ENCODE measurements at places on chromosomes 16 and 17.

DNA sequence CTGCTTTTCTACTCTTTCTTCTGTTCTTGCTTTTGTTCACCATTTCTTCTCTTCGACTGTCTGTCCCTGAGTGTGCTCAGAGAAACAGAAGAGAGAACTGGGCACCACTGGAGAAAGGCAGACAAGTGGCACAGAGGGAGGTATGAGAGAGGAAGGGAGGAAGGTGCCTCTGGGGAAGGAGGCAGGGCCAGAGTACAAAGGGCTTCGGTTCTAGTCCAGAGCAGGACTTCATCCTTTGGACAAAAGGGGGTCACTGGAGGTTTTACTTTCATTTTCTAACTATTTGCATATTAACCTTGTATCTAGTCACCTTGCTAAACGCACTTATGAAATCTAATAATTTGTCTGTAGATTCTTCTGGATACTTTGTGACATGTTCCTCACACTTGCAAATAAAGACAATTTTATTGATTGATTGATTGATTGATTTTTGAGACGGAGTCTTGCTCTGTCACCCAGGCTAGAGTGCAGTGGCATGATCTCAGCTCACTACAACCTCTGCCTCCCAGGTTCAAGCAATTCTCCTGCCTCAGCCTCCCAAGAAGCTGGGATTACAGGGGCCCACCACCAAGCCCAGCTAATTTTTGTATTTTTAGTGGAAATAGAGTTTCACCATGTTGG is 13.5 kb downstream of the ITGB4 start:
- no peak for DNase-seq

DNA sequence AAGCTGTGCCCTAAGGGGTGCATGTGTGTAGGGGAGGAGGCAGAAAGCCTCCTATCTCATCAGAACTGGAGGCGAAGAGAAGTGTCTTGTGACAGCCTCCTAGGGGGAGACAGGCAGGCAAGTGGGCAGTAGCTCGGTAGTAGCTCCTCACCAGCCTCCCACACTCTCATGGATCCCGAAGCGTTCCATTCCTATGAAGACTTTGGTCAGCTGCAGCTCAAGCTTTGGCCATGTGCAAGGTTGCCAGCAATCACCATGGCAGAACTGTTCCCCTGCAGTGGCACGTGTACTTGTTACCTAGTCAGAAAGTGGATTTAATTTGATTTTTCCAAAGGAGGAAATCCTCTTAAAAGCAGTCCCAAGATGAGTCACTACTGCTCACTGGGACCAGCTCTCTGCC is 6.7 kb downstream of the MRPL58 start:
- no peak for DNase-seq

DNA sequence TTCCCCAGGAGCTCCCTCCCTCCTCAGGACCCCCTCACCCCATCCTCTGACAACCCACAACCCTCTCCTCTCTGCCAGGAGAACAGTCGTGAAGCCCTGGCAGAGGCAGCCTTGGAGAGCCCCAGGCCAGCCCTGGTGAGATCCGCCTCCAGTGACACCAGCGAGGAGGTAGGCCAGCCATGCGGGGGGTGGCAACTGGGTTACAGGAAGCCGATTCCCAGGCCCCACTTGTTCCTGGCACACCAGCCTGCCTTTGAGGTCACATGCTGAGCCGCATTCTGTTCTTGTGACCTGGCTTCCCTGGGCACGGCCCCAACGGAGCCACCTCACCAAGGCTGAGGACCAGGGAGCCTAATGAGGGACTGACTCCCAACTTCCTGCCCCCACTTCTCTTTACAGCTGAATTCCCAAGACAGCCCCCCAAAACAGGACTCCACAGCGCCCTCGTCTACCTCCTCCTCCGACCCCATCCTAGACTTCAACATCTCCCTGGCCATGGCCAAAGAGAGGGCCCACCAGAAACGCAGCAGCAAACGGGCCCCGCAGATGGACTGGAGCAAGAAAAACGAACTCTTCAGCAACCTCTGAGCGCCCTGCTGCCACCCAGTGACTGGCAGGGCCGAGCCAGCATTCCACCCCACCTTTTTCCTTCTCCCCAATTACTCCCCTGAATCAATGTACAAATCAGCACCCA is 7.9 kb downstream of the NAT9 start:
- peak; percentile 89 for DNase-seq

DNA sequence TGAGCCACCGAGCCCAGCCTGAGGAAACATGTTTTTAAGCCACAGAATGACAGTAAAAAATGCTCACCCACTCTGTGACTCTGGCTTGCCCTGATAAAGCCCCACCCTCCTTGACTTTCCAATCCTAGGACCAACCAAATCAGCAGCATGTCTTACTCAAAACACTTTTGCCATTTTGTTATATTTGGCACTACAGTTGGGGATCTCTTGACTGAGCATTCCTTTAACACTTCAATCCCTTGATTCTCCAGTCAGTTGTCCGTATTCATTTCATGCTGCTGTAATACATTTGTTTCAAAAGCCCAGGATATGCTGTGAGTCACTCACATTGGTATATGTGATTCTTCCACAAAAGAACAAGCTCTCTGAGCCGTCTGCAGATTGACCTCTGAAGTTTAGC is 8.2 kb downstream of the MYH3 start:
- DNase-seq: no peak

GRCh38 chr16:87487361-87487924 is 5.4 kb downstream of the ZCCHC14 start:
- DNase-seq: peak; percentile 88

DNA sequence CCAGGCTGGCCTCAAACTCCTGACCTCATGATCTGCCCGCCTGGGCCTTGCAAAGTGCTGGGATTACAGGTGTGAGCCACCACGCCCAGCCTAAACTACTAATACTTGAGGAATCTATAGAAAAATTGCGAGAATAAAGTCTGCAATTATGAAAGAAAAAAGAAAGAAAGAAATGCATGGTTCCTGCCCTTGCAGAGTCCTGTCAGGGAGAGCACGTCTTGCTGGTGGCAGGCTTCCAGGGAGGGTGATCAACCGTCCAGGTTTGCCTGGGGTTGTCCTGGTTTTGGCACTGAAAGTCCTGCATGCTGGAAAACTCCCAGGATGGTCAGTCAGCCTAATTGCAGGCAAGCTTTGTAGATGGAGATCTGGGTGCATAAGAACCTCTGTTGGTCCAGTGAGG is 21.5 kb upstream of the KIFC3 start:
- DNase-seq: peak; percentile 69

DNA sequence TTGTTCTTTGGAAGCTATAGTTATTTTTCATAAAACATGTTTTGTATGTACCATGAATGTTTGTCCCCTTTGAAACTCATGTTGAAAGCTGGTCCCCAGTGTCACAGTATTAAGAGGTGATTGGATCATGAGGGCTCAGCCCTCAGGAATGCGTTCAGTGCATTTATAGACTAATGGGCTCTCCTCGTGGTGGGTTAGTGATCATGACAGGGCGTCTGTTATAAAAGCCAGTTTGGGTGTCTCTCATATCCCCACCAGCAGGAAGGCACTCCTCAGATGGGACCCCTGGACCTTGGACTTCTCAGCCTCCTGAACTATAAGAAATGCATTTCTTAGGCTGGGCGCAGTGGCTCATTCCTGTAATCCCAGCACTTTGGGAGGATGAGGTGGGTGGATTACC is 10.4 kb downstream of the BANP start:
- no peak for DNase-seq

GRCh38 chr16:22816475-22816874 is 2.5 kb downstream of the HS3ST2 start:
- DNase-seq: peak; percentile 93

All from kidney tubule cell (primary cell).